Activated B cell treated with CpG ODN at 0.5 μM for 24 hours (primary cell): ENCODE measurements at places on chromosomes 7 and 10. TPM values are rescaled to one million over a fixed set of nuclear protein-coding genes. Genes with fewer than 3 reads are reported as not detected.

PDCD4 gene
- total RNA-seq = 143 and 145 TPM in 2 replicates

HMX3 gene
- not detected in 2 replicates for total RNA-seq

CPED1 gene
- total RNA-seq = 0.09 and 0.42 TPM in 2 replicates

MET gene
- 1.1 and 1.5 TPM in 2 replicates for total RNA-seq

POLL gene
- total RNA-seq = 35.0 and 39.5 TPM in 2 replicates

DNA sequence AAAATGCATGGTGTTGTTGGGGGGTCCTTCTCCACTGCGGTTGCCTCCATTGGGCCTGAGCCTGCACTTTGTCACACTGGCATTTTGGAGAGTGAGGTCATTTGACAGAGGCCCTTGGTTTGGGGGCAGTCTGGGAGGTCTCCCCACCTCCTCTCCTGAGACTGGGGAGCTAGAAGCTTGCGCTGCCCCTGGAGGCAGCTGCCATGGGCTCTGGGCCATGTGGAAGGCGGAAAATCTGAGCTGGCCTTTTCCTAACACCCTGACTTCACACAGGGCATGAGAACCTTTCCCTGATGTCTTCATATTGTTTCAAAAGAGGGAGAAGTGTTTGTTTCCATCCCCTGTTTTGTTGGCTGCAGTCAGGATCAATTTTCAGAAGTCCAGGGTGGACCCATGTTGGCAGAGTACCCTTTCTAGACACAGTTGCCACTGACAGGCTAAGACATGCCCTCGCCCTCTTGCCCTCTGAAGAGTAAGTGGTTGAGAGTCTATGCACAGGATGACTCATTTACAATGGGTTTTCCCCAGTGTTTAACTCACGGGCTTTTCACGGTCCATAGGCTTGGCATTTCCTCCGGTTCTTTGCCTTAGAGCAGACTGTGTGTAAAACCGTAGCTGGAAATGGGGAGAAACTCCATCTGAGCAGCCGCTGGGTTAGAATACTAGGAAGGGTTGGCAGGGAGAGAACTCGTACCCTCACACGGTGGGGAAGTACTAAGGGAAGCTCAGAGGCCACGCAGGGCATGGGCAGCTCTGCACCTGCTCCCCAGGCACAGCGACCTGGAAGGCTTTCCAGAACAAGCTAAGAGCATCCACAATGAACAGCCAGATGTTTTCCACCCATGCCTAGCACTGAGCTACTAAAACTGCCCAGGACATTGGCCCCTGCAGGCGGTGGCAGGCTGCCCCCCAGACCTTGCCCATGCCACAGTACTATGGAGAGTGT lies 655.0 kb downstream of the SDK1 start:
- DNase-seq = no peak

GRCh38 chr10:132450466-132450824 lies 53.4 kb downstream of the PWWP2B start:
- no peak for DNase-seq

DNA sequence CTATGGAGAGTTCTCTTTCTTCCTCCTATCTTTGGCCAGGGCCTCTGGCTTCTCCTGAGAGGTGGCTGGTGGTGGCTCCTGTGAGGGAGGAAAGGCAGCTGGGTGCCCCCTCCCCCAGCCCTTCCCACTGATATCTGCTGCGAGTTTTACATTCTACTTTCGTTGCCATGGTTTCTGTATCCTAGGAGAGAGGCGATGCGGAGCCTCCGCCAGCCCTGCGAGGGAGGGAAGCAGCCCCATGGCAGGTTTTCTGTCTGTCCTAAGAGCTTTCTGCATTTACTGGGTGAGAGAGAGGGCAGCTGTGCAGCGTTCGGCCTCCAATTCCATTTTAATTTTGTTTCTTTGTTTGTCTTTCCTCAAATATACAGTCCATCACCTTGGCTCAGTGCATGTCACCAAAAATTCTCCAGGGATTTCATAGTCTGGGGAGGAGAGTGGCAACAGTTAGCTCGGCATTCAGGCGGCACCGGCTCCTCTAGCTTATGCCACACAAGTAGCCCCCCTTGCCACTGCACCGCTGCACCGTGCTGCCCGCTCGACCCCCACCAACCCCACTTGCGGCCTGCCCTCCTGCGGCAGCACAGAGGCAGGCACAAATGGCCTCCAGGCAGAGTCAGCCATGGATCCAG lies 20.4 kb downstream of the DNAJB12 start:
- no peak for DNase-seq

DNA sequence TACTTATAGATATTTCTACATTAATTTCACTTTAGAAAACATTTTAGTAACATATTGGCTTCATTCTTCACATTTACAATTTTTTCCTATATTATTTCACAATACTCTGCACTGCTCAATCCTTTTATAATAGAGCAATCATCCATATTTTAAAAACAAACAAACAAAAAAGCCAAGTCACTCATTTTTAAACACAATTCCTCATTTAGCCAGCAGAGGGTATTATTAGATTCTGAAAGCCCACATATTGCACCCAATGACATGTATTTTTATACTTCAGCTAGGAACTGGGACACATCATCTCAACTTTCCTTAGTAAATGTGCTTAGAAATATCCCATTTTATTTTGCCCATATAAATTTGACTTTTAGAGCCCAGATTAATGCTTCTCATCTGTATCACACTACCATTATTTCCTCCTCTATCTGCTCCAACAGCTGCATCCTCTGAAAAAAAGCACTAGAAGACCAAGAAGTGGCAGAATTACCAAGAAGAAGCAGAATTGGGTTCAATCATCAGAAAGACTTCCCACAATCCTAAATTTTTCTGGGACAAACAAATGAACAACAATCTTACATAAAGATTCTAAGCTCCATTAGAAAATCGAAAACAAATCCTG lies 29.5 kb downstream of the CTNNA3 start:
- DNase-seq = no peak

GRCh38 chr10:125000366-125001312 lies 58.7 kb downstream of the ZRANB1 start:
- DNase-seq = no peak

GRCh38 chr10:33352615-33353014 lies 18.1 kb upstream of the NRP1 start:
- DNase-seq = no peak

GRCh38 chr10:120938822-120939221 lies 87.7 kb downstream of the WDR11 start:
- no peak for DNase-seq
